ENCODE measurements at places on chromosomes 12 and 14.

- DNase-seq, result no peak
These were observed 6.2 kb upstream of the DDX47 start for GRCh38 chr12:12806784-12807516.

- no peak for DNase-seq
These were observed 57.5 kb downstream of the PTHLH start for GRCh38 chr12:27915021-27915420.

DNA sequence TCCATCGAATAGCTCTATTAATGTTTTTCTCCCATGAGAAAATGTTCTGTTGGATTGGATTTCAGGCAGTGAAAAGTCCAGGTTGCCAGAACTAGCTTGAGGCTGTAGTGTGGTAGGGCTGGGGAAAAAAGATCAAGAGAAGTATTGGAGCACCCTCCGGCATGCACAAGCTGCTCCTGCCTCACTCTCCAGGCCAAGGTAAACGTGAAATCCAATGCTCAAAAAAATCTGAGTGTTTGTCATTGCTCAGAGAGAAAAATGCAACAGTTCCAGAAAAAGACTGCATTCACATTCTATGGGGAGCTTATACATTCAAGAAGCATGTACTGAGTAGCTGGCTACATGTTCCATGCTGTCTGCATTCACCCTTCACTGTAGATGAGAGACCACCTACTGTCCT lies 680.9 kb upstream of the TBX3 start:
- no peak for DNase-seq

DNA sequence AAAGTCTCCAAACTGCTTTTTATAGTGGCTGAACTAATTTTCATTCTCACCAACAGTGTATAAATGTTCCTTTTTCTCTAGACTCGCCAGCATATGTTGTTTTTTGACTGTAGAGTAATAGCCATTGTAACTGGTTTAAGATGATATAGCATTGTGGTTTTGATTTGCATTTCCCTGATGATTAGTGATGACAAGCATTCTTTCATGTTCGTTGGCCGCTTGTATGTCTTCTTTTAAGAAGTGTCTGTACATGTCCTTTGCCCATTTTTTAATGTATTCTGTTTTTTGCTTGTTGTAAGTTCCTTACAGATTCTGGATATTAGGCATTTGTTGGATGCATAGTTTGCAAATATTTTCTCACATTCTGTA lies 404.9 kb downstream of the FLRT2 start:
- DNase-seq, result no peak

DNA sequence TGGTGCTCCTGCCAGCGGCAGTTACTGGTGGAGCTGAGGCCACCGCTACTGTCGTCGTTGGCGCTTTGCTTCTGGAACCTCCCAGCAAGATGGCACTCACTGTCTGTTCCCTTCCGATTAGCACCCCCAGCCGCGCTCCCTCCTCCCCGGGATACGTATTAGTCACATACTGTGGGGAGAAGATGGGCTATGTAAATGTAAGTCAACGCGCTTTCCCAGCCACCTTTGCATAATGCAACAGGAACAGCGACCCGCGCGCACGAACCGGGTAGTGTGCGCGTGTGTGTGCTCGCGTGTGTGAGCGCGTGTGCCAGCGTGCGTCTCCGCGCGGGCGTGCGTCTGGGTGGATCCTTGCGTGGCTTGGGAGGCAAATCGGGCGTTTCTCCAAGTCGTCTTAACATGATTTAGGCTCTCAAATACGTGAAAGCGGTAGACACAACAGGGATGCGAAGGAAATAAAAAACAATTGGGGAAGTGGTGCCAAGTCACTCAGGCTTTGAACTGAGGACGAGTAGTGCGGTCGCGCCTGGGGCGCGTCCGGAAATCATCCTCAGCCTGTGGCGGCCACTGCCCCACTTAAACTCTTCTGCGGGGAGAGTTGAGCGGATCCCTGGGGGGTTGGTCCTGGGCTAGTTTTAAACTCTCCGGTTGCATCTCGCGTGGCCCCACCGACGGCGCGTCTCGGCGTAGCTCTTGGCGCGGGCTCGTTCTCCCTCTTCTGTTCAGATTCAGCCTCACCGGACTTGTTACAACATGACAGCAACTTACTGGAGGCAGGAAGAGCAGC lies 1.8 kb downstream of the FLRT2 start:
- DNase-seq, result no peak

All from effector CD8-positive, alpha-beta T cell (primary cell).